NCI-H69 (cell line): ENCODE measurements at places on chromosomes 7 and 10.
A peak's percentile ranks its signal among the peaks of the same experiment; 100 is the strongest.

DNA sequence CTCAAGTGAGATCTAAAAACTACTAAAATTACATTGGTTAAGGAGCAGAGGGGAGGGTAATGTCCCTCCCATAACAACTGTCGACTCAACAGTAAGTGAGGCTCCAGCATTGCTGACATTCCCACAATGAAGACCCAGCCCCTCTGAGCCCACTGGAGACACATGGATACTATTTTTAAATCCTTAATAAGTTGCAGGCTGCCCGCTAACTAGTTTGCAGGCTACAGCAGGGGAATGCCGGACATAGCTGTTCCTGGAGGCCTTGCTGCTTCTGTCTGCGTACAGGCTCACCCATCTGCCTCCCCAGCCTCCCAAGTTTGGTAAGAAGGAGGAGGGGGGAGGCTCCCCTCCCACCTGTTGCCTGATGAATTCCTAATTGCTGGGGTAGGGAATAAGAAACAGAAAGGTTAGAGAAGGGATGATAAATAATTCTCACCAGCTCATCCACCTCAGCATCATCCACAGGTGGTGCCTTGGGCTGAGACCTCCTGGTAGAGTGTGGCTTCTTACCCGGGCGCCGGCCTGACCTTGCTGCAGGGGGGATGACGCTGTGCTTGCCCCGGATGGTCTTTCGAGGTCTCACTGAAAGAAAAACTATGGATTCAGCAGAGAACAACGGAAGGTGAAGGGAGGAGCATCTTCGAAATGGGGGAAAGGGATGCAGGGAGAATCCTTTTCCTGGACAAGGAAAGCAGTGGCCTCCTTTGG, 10.1 kb downstream of the FZD9 start:
- no peak for DNase-seq

DNA sequence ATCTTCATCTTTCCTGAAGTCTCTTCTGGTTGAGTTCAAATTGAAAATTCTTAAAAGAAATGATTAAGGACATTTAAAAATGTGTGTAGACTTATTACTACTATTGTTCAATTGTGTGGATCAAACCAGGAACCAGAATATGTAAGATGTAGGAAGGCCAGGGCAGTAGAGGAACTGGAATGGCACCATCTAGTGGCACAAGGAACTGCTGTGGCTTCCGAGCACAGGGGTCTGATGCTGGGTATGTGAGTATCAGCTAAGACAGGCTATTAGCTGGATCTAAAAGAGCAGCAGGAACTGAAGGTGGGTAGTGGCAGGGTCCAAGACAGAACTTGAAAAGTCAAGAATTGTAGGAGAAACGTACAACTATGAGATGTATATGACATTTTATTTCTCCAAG, 247.3 kb downstream of the SEMA3A start:
- DNase-seq, result peak; percentile 68

- peak; percentile 38 for DNase-seq
Measured at GRCh38 chr10:13892001-13892491, 305.3 kb downstream of the PRPF18 start.

DNA sequence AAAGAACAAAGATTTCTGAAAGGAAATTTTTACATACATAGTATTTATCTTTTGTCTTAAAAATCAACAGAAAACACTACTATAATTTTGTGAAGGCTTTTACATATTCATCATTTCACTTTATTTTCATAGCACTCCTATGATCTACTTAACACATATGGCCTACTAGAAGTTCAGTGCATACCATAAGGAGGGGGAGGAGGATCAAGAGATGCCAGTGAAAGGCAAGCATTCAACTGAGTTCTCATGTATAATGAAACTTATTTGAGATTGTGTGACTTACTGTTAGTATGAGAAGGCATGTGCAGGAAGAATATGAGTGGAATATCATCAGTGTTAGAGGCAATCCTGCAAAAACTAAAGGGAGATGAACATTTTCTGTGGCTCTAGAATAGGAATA, 10.6 kb downstream of the BRAF start:
- no peak for DNase-seq

DNA sequence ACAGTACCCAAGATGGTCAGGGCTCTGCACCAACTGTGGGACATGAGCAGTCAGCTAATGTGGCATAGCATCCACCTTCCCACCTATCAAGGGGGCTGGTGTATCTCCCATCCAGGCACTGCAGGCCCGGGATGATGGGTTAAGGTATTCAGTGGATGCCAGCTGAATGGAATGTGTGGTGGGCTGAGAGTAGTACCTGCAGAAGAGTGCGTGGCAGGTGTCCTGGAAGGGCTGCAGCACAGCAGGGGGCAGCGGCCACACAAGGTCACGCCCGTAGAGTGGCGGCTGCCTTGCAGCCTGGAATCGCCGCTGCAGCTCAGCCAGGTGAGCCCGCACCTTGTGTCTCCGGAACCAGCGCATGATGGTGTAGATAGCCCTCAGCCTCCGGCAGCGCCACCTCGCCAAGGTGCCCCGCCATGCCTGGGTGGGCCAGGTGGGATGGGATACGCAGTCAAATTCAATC, 13.3 kb downstream of the MYO1G start:
- no peak for DNase-seq

- DNase-seq, result no peak
Measured at GRCh38 chr7:34060196-34060947, 155.0 kb downstream of the BMPER start.

- DNase-seq, result peak; percentile 27
Measured at GRCh38 chr7:17758008-17758407, 182.3 kb downstream of the SNX13 start.

DNA sequence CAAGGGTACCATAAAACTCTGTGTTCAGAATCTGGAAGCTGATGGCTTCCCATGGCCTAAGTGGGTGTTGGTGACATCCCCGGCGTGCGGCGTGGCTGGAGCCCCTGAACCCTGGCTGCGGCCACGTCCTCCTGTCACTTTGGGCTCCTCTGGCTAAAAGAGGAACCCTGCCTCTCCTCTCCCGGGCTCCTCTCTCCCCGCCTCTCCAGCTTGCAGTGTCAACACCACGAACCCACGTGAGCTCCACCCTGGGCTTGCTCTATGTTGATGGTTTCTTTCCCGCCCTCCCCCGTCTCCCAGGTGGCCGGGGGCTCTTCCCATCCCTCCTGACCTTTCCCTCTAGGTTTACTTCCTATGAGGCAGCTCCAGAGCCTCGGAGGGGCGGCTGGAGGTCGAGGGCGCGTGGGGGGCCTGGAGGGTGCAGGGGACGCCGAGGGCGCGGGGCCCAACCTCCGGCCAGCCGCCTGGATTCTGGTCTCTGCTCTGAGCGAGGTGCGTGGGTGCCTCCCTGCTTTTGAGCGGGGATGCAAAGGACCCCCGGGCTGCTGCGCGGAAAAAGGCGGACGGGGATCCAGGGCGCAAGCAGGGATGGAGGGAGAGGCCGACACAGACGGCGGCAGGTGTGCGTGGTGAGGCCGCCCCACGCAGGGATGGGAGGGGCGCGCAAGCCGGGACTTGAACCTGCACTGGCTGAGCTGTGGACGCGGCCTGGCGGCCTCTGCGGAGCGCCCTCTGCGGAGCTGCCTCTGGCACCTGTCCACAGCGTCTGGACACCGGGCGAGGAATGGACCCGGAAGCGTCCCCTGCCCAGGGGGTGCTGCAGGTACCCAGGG, 115.5 kb upstream of the DIP2C start:
- no peak for DNase-seq

- no peak for DNase-seq
Measured at GRCh38 chr10:132224343-132225072, 37.8 kb downstream of the DPYSL4 start.

DNA sequence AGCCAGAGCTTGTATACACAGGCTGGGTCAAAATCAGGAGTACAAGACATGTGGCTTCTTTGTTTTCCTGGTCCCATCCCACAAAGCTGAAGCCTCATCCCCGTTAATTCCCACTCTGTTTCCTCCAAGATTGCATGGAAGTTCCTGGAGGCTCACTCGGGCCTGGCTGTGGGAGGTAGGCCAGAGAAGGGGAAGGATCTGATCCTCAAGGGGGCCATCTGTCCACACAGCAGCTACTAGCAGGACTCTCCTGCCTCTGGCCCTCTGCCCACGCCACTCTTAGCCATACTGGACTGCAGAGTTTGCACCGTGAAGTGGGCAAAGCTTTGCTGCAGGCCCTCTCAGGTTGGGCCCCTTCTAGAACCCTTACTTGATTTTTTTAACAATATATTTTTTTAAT, 160.6 kb downstream of the FGFR2 start:
- DNase-seq, result peak; percentile 3

DNA sequence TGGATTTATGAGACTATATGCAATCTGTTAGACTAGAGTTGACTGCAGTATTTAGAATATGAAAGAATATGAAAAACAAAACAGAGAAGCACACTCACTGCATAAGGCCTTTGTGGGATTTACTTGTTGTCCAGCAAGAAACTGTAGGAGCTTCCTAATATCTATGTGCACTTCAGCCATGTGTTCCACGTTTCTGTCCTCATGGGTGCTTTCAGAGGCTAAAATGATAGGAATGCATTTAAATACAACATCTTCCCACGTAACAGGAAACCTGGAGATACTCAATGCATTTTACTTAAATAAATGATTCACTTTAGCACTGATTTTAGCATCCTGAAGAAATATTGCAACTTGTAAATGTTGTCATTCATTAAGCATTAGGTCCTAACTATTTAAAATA, 11.7 kb downstream of the HUS1 start:
- no peak for DNase-seq
